ENCODE measurements at places on chromosomes 16 and 17.
A peak's percentile ranks its signal among the peaks of the same experiment; 100 is the strongest.

- peak; percentile 40 for DNase-seq
Measured at GRCh38 chr16:30112197-30113030, 923 bp downstream of the GDPD3 start.

DNA sequence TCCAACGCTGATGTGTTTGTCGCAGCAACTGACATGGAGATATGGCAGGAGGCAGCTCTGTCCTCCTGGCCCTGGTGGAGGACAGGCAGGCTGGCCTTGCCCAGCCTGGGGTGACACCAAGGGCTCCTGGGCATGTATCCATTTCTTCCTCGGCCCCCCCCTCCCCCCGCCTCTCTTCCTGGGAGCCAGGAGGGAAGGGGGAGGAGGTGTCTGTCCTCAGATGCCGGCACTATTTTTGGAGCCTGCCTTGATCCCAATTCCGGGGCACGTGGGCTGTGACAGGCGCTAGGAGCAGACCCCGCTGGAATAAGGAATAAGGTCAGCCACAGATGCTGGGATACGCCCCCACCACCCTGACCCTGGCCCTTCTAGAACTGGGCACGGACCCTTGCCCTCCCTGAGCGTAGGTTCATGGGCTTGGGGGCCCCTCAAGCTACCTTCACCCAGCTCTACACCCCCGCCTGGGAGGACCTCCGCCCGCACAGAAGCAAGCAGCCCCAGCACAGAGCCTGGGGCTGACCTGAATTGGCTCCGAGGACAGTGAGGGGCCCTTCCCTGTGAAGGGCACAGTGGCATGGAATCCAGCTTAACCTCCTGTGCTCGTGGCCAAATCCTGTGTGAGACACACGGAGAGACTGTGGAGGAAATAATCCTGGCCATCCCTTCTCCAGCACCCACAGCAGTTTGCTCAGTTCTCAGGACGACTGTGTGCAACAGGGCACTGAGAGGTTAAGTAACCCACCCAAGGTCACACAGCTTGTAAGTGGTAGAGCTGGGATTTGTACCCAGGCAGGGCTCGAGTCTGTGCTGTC, 24.1 kb downstream of the SEC14L5 start:
- DNase-seq = no peak

DNA sequence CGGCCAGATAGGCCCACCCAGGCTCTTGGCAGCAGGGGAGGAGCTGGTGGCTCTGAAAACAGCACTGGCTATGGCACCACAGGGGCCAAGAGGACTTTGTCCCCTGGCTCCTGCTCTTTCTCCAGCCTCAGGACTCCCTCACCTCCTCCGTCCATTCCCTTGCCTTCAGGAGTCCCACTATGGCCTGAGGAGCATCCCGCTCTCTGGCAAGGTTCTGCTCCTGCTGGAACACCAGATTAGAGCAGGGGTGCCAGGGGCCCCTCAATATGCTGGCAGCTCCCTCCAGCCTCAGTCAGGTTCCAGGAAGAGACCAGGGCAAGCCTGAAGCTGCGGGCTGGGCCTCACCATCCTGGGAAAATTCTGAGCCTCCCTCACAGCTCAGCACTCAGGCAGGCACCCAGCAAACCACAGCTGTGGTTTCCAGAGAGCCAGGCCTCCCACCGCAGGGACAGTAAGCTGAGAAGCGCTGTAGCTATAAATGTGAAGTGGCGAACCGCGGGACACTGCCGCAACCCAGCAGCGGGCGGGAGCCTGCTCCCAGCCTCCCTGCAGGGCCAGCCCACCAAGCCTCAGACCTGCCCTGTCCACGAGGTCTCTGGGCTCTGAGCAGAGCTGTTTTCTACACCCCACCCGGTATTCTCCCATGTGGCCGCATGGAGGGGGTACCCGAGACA, 25.7 kb downstream of the C17orf100 start:
- no peak for DNase-seq

GRCh38 chr17:76232342-76232741, 8.0 kb downstream of the RNF157 start:
- no peak for DNase-seq

DNA sequence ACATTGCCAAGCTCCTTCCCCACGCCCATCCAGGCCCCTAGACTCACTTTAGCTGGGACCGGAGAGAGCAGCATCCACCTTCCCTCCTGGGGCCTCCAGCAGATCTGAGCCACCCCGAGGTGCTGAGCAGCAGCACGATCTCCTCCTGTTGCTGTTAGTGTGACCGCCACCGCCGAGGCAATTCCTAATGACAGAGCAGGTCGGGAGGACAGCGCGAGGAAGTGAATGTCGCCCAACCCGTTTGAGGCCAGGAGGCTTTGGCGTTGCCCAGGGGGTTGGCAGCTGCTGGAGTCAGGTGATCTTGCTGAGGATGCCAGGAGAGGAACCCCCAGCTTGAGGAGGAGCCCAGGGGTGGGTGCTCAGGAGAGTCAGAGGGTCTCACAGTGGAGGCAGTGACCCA, at the start of gene RNF222:
RNF222 (minus strand) TSS at position 192 of the 400 bp plus-strand sequence. CDS start 4,366 bp downstream, outside the sequence.
- DNase-seq = no peak

DNA sequence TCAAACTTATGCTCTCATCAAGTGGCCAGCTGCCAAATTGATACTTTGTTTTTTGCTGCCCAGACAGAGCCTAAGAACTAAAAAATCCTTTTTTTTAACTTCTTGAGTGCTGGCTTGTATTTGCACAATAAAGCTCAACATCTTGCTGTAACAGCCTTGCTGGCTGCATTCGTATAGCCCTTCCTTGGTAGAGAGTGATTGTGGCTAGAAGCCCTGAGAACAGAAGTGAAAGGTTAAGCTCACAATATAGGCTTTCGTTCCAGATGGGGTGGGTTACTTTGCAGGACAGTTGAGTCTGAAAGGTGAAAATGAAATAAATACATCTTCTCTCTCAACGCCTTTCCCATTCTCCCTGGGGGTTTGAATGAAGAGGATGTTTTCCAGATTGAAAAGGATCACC, 278.8 kb downstream of the HS3ST3B1 start:
- no peak for DNase-seq

DNA sequence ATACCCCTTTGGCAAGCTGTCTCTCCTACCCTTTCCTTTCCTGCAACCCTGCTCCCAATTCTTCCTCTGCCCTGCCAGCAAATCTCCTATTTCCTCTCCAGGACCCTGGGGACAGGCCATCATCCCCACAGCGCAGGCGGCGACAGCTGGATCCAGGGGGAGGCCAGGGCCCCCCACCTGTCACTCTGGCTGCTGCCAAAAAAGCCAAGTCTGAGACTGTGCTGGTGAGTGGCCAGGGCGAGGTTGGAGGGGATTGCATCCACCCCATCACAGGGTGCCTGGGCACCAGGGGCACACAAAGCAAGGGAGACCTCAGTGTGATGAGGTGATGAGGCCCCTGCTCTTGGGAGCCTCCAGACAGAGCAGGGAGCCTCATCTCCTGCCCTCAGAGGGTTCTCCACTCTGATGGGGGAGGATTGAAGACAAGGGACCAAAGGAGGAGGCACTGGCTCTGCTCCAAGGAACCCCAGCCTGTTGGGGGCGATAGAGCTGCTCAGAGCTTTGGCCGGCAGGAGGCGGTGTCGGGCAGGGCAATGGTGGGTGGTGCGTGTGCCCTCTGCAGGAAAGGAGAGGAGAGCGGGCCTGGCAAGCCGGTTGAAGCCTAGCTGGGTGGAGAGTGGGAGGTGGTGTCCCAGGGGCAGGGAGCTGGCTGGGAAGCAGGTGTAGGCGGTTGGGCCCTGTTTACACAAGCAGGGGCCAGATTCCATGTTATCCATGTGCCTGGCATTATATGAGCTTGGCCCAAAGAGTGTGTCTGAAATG, 15.6 kb upstream of the PDK2 start:
- peak; percentile 98 for DNase-seq

DNA sequence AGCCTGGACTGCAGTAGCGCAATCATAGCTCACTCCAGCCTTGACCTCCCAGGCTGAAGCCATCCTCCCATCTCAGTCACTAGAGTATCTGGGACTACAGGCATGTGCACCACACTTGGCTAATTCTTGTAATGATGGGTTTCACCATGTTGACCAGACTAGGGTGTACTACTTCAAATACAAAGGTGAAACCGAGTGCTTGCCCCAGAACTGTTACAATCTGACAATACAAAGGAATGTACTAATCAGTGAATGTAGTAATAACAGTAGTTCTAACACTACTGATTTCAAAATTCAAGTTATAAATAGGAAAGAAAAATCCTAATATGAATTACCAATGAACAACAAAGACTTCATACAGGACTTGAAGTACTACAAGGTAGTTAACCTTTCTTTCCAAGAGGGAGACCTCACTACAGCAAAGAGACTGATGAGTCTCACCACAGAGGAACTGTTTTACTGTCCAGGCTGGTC, 24.4 kb downstream of the CRK start:
- DNase-seq = no peak

DNA sequence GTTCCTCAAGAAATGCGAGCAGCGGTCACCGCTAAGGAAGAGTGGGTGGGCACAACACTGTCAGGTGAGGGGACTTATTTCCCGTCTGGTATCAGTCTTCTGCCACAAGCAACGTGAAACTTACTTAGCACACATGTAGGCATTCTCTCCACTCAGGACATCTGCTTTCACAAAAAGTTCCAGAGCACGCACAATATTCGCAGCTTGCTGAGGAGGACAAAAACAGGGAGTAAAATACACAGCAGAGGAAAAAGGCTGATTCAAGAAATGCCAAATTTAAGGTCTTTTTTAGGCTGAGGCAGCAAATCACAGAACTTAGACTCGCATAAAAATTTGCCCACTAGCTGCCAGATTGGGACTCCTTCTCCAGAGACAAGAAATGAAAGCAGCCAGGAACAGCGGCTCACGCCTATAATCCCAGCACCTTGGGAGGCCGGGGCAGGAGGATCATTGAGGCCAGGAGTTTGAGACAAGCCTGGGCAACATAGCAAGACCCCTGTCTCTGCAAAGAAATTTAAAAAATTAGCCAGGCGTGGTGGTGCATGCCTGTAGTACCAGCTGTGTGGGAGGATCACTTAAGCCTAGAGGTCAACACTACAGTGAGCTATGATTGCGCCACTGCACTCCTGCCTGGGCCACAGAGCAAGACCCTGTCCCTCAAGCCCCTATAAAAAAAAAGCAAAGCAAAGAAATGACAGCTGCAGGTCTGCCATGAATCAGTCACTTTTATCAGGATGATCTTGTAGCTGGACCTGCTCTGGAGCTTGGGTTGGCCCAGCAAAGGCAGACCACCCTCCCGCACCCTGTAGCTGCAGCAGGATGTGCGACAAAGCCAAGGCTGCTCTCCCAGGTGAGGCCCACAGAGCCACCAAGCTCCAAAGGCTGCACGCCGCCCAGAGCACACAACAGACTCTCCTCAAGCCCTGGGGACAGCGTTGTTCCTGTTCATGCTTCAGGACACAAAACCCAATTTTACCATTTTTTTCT, 20.5 kb downstream of the USP36 start:
- DNase-seq = no peak
